ENCODE measurements at places on chromosomes 16 and 17.

GRCh38 chr16:88558457-88559442 lies 11.5 kb upstream of the ZC3H18 start:
- DNase-seq = peak; percentile 75

DNA sequence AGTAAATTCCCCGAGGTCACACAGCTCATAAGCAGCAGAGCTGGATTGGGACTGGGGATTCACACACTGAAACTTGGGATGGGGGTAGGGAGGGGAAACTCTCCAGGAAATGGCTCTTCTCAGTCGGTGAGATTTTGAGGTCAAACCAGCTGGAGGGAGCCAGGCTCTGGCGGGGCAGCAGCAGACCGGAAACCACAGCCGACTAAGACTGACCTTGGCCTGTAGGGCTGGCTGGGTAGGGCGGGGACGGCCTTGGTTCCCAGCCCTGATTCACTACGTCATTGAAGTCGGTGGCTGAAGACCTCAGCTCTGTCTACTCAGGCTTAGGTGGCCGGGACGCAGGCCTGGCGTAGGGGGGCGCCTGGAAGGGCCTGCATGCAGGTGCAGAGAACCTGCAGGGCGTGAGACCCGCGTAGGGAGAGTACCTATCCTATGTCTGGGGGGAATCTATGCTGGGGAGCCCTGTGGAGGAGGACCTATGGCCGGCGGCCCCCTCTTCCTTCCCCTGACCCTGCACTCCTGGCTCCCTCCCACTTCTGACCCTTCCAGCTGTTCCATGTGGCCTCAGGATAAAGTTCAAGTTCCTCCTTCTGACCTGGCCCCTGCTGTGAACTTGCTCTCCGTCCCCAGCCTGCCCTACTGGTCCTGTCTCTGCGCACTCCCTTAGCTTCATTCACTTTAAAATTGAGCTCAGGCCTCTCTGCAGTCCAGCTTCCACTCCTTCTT lies 11.9 kb upstream of the SLC4A1 start:
- DNase-seq = peak; percentile 82

GRCh38 chr17:20091174-20092029 lies 82.2 kb downstream of the SPECC1 start:
- DNase-seq = no peak

- DNase-seq = no peak
Measured at GRCh38 chr16:88067530-88068411, 116.5 kb downstream of the BANP start.

GRCh38 chr16:4209666-4210065 lies 32.2 kb downstream of the SRL start:
- DNase-seq = no peak

DNA sequence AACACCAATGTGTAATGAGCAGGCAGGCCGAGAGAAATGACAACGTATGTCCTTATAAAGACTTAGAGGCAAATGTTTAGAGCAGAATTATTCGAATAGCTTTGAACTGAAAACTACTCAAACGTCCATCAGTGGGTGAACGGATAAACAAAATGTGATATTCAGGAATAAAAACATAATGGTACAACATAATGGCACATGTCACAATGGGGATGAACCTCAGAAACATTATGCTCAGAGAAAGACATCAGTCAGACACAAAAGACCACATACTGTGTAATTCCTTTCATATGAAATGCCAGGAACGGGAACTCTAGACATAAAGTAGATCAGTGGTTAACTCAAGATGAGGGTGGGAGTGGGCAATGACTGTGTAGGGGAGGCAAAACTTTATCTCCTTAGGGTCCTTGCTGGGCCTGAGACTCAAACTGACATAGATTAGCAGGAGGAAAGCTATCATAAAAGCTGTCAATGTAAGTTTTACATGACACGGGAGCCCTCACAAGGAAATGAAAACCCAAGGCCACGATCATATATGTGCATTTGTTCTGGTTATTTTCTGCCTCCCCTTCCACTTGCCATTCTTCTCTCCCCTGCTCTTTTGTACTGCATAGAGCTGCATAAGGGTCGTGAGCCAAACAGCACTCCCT lies 14.8 kb upstream of the ARL4D start:
- DNase-seq = no peak

DNA sequence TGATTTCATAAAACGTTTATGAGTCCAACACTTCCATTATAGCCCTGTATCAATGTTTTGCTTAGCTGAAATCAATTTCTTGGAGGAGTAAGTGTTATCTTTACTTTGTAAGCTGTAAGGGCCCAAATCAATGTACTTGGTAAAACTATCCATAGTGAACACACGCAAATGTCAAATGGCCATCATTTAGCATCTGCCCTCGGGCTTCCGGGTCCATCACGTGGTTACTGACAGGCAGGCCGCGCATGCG lies 687 bp upstream of the NARF start:
- no peak for DNase-seq

- DNase-seq = no peak
Measured at GRCh38 chr17:32504166-32504990, 17.6 kb downstream of the CDK5R1 start.

DNA sequence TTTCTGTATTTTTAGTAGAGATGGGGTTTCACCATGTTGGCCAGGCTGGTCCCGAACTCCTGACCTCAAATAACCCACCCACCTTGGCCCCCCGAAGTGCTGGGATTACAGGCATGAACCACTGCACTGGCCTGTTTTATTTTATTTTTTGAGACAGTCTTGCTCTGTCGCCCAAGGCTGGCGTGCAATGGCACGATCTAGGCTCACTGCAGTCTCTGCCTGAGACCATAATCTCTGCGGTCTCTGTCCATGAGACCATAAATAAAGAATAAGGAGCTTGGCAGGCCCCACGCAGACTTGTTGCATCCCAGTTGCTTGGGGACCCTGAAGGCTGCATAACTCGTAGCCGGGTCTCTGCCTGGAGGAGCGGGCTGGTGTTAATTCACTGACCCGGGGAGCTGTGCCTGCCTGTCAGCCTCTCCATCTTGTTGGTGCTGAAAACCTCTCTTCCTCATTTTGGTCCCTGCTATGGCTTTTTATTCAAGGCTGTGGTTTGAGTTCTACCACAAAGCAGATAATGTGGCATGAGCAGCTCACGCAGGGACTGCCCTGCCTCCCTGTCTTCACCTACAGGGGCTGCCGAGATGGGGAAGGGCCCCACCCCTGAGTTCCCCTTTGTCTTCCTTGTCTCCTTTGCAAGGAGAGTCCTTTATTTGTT lies 82.1 kb downstream of the MSI2 start:
- DNase-seq = peak; percentile 94

DNA sequence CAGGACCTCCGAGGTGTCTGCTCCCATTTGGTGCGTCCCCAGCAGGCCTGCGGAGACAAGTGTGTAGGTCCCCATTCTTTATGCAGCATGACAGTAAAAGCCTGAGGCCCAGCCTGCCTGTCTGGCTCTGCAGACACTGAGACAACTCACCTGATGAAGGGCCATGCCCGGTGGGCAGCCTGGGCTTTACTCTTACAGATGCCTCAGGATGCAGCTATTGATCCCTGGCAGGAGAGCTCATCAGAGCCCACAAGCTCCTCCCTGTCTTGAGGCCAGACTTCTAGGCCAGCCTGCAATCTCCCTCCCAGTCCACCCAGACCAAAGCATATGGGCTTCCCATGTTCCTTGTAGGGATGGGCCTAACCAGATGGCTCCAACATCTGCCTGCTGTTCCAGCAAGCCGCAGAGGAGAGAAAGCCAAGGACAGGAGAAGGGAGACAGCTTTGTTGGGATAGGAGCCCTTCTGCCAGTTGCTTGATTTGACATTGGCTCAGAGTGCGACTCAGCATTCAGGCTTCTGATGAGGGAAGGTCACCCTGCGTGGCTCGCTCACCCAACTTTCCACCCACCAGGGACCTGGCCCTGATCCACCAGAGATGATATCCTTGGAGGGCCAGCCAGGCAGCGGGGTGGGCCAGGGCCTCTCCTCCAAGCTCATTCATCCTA lies 87.5 kb downstream of the SOCS1 start:
- DNase-seq = no peak

- no peak for DNase-seq
Measured at GRCh38 chr16:56298948-56299596, 107.8 kb downstream of the GNAO1 start.

- no peak for DNase-seq
Measured at GRCh38 chr17:522919-523318, 170.3 kb upstream of the RPH3AL start.

DNA sequence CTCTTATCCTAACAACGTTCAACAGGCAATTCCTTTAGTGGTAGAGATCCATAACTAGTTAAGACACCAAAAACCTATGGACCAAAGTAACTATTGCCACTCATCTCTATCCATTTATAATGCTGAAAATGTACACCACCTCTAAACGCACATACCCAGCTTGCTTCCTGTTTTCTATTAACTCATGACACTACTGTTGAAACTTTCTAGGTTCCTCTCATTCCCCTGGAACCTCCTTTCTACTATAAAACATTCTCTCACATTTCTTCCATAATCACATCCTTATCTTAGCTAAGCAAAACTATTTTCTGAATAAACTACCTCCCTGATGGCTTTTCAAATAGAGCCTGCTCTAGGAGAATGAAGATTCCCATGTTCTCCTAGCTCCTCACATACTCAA lies 42.9 kb upstream of the KSR1 start:
- peak; percentile 21 for DNase-seq

DNA sequence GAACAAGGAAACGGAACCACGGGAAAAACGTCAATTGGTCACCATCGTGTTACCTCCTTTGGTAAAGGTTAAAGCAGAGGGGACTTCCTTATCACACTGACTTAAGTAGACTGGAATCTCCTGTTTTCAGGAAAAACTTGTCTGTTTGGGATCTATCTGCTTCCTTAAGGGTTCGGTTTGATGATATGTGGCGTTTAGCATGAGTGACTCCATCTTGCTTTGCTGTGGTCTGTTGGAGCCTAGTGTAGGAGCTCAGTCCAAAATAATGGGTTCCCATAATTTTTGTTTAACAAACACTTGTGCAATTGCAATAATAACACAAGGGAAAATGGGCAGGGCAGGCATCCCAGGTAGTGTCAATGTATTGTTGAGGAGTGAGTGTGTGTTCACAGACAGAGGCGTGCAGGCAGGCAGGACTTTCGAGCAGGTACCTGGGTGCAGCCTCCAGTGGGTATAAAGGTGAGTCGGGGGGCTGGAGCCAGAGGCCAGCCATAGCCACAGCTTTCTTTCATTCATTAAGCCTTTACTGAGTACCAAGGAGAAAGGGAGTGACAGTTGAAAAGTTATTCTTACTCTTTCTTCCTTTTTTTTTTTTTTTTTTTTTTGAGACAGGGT lies 4.3 kb upstream of the ENGASE start:
- DNase-seq = no peak

- DNase-seq = peak; percentile 43
Measured at GRCh38 chr17:32871746-32872145, 5.2 kb downstream of the MYO1D start.

- DNase-seq = no peak
Measured at GRCh38 chr16:87790292-87791100, 24.7 kb upstream of the KLHDC4 start.

DNA sequence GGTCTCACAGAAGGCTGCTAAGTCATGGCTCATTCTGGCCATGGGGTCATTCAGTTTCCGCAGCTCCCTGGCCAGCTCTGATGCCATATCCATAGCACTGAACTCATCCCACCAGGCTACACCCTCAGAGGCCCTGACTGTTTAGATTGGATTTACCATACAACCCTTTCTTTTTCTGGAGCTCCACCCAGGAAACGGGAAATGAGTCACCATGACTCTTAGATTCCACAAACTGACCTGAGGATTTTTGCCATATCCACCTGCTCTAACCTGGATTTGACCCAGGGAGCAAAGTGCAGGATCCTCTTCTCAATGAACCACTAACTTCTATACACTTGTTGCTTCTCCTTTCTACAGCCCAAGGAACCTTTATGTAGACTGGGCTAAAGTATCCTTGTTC lies 20.3 kb upstream of the CALB2 start:
- DNase-seq = no peak

GRCh38 chr17:49518346-49519078 lies 23.4 kb downstream of the NGFR start:
- no peak for DNase-seq

- DNase-seq = no peak
Measured at GRCh38 chr16:66885491-66885890, 5.2 kb downstream of the PDP2 start.

- DNase-seq = no peak
Measured at GRCh38 chr17:60559995-60560859, 34.2 kb upstream of the APPBP2 start.

- no peak for DNase-seq
Measured at GRCh38 chr16:82152196-82152595, 17.8 kb downstream of the MPHOSPH6 start.

DNA sequence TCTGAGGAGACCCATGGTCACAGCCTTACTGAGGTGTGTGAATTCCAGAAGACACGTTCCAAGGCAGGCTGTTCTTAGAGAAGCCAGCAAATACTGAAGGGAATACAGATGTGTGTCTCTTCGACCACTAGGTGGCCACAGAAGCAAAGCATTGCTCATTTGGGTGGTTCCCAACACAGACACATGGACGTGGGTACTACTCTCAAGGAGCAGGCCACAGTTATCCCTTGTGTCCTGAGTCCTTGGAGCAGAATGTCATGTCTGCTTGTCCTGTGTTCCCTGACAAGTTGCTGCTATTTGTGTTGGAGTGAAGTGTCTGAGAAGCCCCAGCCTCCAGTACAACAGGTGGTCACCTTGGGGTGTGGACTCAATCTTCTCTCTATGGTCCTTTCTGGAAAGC lies 30.3 kb downstream of the HMOX2 start:
- DNase-seq = peak; percentile 81

DNA sequence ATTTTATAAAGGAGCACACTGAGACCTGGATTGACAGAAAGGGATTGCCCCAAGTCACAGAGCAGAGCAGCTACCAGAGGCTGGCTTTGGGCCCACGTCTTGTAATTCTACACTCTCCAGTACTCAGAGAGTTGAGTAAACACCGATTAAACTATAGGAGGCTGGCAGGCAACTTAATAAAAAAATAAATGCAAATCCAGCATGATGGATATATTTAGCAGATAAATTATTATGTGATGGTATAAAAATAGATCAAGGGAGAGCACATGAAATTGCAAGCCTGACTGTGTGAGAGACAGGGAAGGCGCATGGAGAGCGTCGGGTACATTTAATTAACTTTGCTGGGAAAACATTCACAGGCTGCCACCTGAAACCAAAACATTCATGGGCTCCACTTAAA lies 87.7 kb upstream of the CCL2 start:
- no peak for DNase-seq

GRCh38 chr17:78130090-78130436 lies 508 bp upstream of the TMC8 start:
- DNase-seq = no peak

- peak; percentile 62 for DNase-seq
Measured at GRCh38 chr17:59830007-59830630, 62.6 kb downstream of the TUBD1 start.

DNA sequence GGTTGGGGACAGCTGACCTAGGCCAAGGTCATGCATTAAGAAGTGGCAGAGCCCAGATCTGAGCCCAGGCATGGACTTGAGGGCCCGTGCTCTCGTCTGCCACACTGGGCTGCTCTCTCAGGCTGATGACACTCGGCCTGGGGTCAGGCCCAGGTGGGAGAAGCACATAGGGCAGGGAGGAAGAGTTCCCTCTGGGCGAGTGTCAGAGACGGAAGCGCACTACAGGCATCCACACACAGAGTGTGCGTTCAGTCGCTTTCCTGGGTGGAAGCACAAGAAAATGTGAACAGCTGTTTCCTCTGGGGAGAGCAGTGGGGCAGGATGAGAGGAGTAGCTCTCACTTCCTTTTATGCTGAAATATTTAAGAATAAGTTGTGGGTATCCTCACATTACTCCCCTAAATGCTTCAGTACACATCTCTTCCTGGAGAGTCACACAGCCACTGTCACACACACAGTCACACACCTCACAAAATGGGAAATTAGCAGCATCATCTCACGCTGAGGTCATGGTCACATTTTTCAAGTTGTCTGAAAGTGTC lies 59.7 kb downstream of the B9D1 start:
- DNase-seq = peak; percentile 51

Measured in NB4 (cell line).